HT-29 (cell line): ENCODE measurements at places on chromosomes 4 and X. TPM values are rescaled to one million over a fixed set of nuclear protein-coding genes. Genes with fewer than 3 reads are reported as not detected.

- DNase-seq = peak; percentile 38
Observed at GRCh38 chrX:106170318-106170717, 2.2 kb downstream of the PWWP3B start.

DNA sequence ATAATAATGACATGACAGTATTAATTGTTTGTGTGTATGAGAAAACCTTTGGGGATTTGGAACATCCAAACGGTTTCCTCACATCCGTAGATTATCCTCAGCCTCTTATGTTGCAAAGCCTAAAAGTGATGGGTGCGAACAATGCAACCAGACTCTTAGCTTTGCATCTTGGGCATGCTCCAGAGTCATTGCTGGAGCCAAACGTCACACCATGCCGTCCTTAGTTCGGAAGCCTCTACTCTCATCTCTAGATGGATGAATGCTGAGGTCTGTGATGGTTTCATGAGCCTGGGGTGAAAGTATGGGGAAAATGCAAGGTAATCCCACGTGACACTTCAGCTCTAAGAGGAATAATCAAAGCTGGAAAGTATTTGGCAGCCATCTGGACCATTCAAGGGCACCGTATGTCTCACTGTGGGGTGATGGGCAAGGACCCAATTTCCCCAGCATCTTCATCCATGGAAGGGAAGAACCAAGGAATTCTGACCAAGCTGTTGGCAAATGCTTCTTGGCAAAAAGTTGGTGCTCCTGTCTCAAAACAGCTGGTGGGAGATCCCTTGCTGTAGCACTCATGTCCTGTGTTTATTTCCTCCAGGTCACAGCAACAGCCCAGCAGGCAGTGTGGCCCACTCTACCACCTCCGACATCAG, 6.3 kb upstream of the RTL5 start:
- DNase-seq = no peak

- DNase-seq = no peak
Observed at GRCh38 chrX:113770071-113770470, 813.8 kb upstream of the HTR2C start.

- DNase-seq = peak; percentile 60
Observed at GRCh38 chr4:75658876-75659275, 14.3 kb downstream of the G3BP2 start.

DNA sequence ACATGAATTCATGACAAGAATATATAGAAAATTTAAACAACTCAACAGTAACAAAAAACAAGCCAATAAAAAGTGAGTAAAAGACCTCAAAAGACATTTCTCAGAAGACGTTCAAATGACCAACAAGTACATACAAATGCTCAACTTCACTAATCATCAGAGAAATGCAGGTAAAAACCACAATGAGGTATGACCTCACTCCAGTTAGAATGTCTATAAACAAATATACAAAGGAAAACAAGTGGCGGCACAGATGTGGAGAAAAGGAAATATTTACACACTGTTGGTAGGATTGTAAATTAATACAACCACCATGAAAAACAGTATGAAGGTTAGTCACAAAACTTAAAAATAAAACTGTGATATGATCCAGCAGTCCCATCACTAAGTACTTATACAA, 1033.1 kb downstream of the RAPGEF2 start:
- DNase-seq = peak; percentile 5

DNA sequence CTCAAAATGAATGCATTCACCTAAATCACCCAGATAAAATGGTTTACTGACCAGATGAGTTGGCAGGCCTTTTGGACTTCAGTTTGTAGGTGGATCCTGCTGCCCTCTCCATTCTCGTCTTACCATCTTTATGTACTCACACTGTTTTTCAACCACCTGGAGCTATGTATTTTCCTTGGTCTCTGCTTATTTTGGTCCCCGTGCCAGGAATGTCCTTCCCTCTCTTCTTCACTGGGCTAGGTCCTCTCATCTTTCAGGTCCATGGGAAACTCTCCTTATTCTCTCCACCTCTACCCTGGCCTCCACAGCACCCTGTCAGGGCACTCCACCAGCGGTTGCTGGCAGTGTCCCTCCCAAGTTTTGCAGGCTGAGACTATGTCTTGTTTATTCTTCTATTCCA, 2.6 kb downstream of the GPRIN3 start:
- no peak for DNase-seq

DNA sequence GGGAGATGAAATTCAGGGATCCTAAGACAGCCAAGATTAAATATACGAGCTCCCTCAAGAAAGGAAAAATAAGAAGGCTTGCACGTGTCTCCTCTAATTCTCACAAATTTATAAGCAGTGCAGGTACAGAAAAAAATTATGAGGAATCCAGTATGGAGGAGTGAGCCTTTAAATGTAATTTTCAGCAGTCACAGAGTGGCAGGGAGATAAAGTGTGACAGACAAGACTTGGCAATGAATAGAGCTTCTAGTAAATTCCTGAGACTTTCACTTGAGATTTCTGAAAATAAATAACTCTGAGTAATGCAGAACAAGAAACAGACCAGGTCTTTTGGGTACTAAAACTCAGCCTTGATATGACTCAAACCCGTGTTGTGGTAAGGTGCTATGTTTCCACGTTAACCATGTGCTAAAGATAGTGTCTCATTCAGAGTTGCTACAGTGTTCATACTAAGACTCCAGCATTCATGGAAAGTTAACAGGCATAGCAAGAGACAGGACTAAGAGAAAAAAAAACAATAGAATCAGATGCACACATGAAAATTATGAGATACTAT, 119.8 kb downstream of the SPOCK3 start:
- DNase-seq = no peak

The TRIM60 gene
- total RNA-seq = not detected in 2 replicates

The TLL1 gene
- total RNA-seq = not detected in 2 replicates
